ENCODE measurements at places on chromosomes 11 and 22. TPM values are rescaled to one million over a fixed set of nuclear protein-coding genes. Genes with fewer than 3 reads are reported as not detected.

DNA sequence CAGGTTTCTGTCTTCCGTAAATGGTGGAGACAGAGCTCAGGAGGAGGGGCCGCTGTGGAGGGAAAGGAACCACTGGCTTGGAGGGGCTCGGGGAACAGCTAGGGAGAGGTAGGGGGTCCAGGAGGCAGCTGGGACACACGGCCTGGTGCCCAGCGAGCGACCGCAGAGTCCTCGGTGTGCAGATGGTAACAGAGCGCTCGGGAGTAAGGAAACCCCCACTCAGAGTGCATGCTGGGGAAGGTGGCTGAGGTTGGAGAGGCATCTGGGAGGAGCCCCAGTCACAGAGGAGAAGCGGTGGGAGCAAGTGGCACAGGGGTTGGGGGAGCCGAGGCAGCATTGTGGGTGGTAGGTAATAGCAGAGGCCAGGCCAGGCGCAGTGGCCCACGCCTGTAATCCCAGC is 10.8 kb upstream of the NCF4 start:
- no peak overlapping the region for H3K27ac ChIP-seq
- H3K4me3 ChIP-seq, result no peak overlapping the region
- no peaks in the 10 kb centered on the region for H3K36me3 ChIP-seq
- no peaks in the 10 kb centered on the region for H3K27me3 ChIP-seq
- H3K4me1 ChIP-seq, result no peaks in the 10 kb centered on the region

DNA sequence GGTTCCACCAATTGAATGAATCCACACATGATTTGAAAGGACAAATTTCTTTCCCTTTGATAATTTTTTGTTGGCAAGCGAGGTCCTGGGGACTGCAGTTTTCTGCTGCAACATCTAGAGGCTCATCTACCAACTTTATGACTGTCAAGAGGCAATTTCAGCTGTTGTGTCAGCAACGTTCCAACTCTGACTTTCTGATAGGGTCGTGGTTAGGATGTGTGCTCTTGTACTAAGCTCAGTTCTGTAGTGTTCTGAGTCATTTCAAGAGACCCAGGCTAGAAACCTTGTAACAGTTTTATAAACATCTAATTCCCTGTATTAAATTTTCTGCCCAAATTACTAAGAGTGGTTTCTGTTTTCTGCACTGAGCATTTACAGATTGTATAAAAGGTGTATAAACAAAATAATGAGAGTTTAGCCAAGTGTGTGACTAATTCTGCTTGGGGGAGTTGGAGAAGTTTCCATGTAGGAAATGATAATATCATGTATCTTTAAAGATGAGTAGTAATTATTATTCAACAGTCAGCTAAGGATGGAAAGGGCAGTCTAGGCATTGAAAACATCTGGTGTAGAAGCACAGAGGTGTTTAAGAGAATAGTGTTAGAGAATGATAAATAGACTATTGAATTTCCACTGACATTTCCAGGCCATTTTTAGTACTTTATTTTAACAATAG is 72.2 kb downstream of the RBMXL2 start:
- DNase-seq, result no peak
- H3K27ac ChIP-seq, result no peak overlapping the region
- no peaks in the 10 kb centered on the region for H3K4me1 ChIP-seq
- H3K36me3 ChIP-seq, result no peaks in the 10 kb centered on the region
- no peak overlapping the region for H3K4me3 ChIP-seq
- H3K27me3 ChIP-seq, result no peaks in the 10 kb centered on the region

GRCh38 chr22:46854125-46854870 is 91.8 kb downstream of the TBC1D22A start:
- DNase-seq, result peak; percentile 33
- no peaks in the 10 kb centered on the region for H3K36me3 ChIP-seq
- no peak overlapping the region for H3K4me3 ChIP-seq

The SLC22A24 gene
- total RNA-seq, result 0.42 TPM

- no peaks in the 10 kb centered on the region for H3K27me3 ChIP-seq
- DNase-seq, result no peak
- no peak overlapping the region for H3K4me3 ChIP-seq
- H3K36me3 ChIP-seq, result peaks cover 58% of the 10 kb centered on the region
- H3K27ac ChIP-seq, result no peak overlapping the region
Observed at GRCh38 chr22:29275819-29276565, 7.9 kb downstream of the EWSR1 start.

DNA sequence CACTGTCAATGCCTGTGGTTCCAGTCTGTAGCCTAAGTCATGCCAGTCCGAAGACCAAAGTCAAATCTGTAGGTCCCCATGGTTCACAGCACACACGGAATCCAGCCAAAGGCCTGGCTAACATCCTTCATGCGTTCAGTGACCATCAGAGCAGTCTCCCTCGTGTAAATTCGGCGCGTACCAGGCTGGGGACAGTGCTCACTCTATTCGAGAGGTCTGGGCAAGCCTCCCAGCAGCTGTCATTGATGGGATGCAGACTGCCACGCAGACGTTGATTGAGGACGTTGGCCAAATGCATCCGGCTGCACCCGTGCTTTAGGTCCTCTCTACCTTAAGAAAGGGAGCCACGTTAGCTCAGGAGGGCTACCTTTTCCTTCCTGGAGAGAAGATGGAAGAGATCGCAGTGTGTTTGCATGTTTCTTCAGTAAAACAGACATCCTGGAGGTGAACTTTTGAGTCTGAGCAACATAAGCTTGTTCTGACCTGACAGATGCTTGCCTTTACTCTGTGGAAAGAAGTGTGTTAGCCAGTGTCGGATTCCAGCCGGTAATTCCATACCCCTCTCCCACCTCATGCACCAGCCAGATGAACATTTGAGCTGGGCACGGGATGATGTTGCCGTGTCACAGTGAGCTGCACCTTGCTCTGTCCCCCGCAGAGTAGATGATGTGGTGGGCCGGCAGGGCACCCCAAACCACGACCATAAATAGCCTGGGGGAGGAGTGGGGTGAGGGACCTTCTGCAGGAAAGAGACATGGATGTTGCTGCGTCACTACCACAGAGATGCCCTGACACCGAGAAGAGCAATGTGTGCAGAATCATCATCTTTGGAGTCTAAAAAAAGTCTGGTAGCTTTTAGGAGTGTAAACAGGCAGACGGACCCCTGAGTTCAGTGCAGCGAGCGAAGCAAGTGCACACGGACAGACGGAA is 12.2 kb downstream of the CTTN start:
- DNase-seq, result no peak
- H3K36me3 ChIP-seq, result peaks cover 79% of the 10 kb centered on the region
- H3K27ac ChIP-seq, result no peak overlapping the region
- no peak overlapping the region for H3K4me3 ChIP-seq
- no peaks in the 10 kb centered on the region for H3K27me3 ChIP-seq

The TMPRSS13 gene
- 0.25 TPM for total RNA-seq

The CATSPERZ gene
- 0.42 TPM for total RNA-seq

GRCh38 chr22:30969532-30970355 is 679 bp downstream of the TUG1 start:
- no peaks in the 10 kb centered on the region for H3K27me3 ChIP-seq
- DNase-seq, result no peak
- peaks cover 11% of the 10 kb centered on the region for H3K4me1 ChIP-seq

- H3K36me3 ChIP-seq, result no peaks in the 10 kb centered on the region
- no peaks in the 10 kb centered on the region for H3K4me1 ChIP-seq
- no peak overlapping the region for H3K4me3 ChIP-seq
- no peak for DNase-seq
Observed at GRCh38 chr22:19516378-19517170, 7.6 kb downstream of the CLDN5 start.

- H3K27ac ChIP-seq, result no peak overlapping the region
- H3K27me3 ChIP-seq, result no peaks in the 10 kb centered on the region
- no peak overlapping the region for H3K4me3 ChIP-seq
- DNase-seq, result no peak
- H3K4me1 ChIP-seq, result no peaks in the 10 kb centered on the region
- H3K36me3 ChIP-seq, result peaks cover 2% of the 10 kb centered on the region
Observed at GRCh38 chr22:38118182-38118581, 7.7 kb upstream of the BAIAP2L2 start.

- H3K4me1 ChIP-seq, result no peaks in the 10 kb centered on the region
- H3K4me3 ChIP-seq, result no peak overlapping the region
- DNase-seq, result no peak
- H3K27ac ChIP-seq, result no peak overlapping the region
- no peaks in the 10 kb centered on the region for H3K27me3 ChIP-seq
Observed at GRCh38 chr11:80593648-80594374, 1153.0 kb upstream of the TENM4 start.

DNA sequence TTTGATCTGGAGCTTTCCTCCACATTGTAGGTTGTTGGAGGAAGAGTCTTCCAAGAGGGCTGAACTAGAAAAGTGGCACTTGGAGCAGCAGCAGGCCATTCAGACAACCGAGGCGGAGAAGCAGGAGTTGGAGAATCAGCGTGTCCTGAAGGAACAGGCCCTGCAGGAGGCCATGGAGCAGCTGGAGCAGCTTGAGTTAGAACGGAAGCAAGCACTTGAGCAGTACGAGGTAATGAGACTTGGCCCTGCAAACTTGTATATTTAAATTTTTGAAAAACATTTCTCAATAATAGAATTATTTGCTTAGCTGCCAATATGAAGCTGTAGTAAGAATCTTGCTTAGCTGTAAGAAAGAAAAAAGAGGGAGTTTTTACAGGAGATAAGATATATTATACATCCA is 84.0 kb downstream of the SWAP70 start:
- H3K27ac ChIP-seq, result no peak overlapping the region
- H3K4me3 ChIP-seq, result no peak overlapping the region
- H3K4me1 ChIP-seq, result no peaks in the 10 kb centered on the region
- H3K36me3 ChIP-seq, result no peaks in the 10 kb centered on the region

The VPREB1 gene
- total RNA-seq, result 1.1 TPM

- no peak overlapping the region for H3K4me3 ChIP-seq
- H3K27ac ChIP-seq, result no peak overlapping the region
- H3K27me3 ChIP-seq, result no peaks in the 10 kb centered on the region
Observed at GRCh38 chr11:44982496-44983062, 31.9 kb upstream of the TP53I11 start.

- no peaks in the 10 kb centered on the region for H3K4me1 ChIP-seq
- H3K27me3 ChIP-seq, result no peaks in the 10 kb centered on the region
- DNase-seq, result no peak
- H3K27ac ChIP-seq, result no peak overlapping the region
Observed at GRCh38 chr11:120956710-120957495, 67.0 kb upstream of the TBCEL start.

GRCh38 chr11:119518746-119519730 is 96.1 kb upstream of the THY1 start:
- no peaks in the 10 kb centered on the region for H3K36me3 ChIP-seq
- H3K4me1 ChIP-seq, result no peaks in the 10 kb centered on the region
- DNase-seq, result peak; percentile 38
- H3K27ac ChIP-seq, result no peak overlapping the region
- no peak overlapping the region for H3K4me3 ChIP-seq

- no peaks in the 10 kb centered on the region for H3K27me3 ChIP-seq
- no peaks in the 10 kb centered on the region for H3K4me1 ChIP-seq
- H3K36me3 ChIP-seq, result no peaks in the 10 kb centered on the region
- no peak overlapping the region for H3K27ac ChIP-seq
- DNase-seq, result no peak
- no peak overlapping the region for H3K4me3 ChIP-seq
Observed at GRCh38 chr11:93099806-93100205, 98.0 kb downstream of the SLC36A4 start.

The POU2AF2 gene
- not detected for total RNA-seq

The ACTN3 gene
- not detected for total RNA-seq

DNA sequence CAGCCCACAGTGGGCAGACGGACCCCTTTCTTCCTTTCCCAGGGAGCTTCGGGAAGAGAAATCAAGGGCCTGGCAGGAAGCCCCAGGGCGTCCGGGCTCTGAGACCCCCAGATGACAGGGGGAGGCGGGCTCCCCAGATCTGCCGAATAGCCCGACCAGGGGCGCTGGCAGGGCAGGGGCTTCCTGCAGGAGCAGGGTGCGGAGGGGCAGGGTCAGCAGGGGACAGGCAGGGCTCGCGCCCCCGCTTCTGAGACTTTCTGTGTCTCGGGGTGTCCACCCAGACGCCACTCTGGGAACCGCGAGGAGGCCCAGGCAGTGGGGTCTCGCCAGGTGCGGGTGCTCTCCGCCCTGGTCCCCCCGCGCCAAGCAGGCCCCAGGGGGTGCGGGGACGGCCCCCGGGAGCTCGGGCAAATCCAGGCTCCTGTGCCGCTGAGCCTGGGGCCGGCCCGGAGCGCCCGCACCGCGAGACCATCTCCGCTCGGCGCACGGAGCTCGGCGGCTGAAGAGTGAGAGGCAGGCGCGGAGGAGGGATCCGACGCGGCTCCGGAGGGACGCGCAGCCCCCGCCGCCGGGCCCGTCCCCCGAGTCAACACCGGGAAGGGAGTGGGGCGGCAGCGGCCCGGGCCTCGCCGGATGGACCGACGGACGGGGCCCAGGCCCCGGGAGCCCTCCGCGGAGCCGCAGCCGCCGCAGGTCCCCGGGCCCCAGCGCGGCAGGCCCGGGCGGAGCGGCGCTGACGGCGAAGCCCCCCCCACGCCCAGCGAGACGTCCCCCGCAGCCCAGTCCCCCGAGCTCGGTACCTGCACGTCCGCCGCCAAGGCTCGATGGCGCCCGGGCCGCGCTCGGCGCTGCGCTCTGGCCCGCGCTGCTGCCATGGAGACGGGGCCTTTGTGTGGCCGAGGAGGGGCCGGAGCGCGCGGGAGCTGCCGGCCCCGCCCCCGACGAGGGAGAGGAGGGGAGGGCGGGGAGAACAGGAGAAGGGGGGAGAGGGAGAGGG is at the start of gene PLXNB2:
PLXNB2 (minus strand) TSS at position 894 of the 997 bp plus-strand sequence. CDS start 17,062 bp downstream, outside the sequence.
- H3K36me3 ChIP-seq, result no peaks in the 10 kb centered on the region
- peaks cover 61% of the 10 kb centered on the region for H3K4me1 ChIP-seq
- H3K27me3 ChIP-seq, result no peaks in the 10 kb centered on the region
- peak within 1 kb of the TSS; percentile 85 for H3K27ac ChIP-seq

- no peak overlapping the region for H3K27ac ChIP-seq
- no peaks in the 10 kb centered on the region for H3K36me3 ChIP-seq
- peaks cover 10% of the 10 kb centered on the region for H3K27me3 ChIP-seq
Observed at GRCh38 chr11:133919330-133920108, 37.2 kb downstream of the IGSF9B start.

The CELF1 gene
- 139 TPM for total RNA-seq

The A4GALT gene
- 8.2 TPM for total RNA-seq

DNA sequence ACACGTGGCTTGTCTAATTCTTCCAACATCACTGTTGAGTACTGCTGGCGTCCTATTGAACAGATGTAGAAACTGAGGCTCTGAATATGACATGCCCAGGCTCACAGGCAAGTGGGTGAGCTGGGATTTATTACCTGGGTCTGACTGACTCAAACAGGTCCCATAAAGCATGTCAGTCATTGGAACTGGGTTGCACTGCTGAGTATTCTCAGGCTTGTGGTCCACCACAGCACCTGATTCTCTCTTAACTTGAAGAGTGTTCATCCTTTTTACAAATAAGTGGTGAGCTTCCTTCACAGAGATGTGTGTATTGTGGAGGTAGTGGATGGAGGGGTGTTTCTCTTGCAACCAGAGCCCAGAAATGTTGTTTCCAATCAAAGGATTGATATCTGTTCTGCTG is 44.5 kb downstream of the SC5D start:
- DNase-seq, result no peak
- no peaks in the 10 kb centered on the region for H3K36me3 ChIP-seq
- no peaks in the 10 kb centered on the region for H3K4me1 ChIP-seq
- H3K27ac ChIP-seq, result no peak overlapping the region

DNA sequence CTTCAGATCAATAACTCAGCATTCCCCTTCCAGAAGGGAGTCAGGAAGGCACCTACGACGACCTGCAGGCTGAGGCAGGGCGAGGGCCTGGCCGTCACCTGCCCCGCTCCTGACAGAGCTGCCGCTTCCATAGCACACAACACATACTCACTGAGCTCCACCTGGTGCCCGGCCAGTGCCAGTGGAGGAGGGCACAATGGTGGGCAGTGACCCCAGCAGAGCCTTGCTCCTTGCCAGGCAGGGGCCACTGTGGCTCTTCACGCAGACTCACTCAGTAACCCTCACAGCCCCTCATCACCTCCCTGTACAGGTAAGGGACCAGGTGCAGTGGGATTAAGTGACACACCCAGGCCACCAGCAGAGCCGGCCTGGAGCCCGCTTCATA is 24.6 kb downstream of the LRFN4 start:
- H3K27me3 ChIP-seq, result no peaks in the 10 kb centered on the region
- H3K4me3 ChIP-seq, result no peak overlapping the region
- no peak for DNase-seq
- peaks cover 44% of the 10 kb centered on the region for H3K4me1 ChIP-seq

The TMPRSS4 gene
- total RNA-seq, result 0.33 TPM

All from liver (tissue), 10 donors.